SJSA1 (cell line): ENCODE measurements at places on chromosomes 5 and 9.

DNA sequence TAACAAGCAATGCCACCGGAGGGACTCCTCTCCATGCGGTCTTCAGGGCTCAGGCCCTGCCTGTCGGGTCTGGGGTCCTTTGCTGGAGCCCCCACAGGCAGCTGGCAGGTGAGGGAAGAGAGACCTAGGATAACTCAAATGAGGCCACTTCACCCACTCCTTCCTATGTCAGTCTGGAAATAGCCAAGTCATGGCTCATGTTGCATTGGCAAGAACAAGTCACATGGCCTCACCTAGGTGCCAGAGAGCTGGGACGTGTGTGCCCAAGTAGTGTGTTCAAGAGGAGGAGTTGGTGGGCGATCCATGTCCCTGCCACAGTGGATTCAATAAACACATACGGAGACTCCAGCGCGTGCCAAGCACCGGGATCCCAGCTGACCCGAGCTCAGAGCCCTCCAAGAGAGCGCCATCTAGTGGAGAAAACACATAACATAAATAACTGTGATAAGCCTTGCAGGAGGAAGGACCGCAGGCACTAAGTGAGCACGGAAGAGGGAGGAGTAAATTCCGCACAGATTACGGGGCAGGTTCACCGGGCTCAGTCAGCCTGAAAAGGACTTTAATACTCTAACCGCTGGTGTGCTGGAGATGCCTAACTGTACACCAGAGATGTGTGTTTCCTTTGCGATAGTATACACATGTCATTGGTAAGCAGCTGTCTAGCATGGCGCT is 580.8 kb downstream of the CCDC171 start:
- DNase-seq = peak; percentile 21

DNA sequence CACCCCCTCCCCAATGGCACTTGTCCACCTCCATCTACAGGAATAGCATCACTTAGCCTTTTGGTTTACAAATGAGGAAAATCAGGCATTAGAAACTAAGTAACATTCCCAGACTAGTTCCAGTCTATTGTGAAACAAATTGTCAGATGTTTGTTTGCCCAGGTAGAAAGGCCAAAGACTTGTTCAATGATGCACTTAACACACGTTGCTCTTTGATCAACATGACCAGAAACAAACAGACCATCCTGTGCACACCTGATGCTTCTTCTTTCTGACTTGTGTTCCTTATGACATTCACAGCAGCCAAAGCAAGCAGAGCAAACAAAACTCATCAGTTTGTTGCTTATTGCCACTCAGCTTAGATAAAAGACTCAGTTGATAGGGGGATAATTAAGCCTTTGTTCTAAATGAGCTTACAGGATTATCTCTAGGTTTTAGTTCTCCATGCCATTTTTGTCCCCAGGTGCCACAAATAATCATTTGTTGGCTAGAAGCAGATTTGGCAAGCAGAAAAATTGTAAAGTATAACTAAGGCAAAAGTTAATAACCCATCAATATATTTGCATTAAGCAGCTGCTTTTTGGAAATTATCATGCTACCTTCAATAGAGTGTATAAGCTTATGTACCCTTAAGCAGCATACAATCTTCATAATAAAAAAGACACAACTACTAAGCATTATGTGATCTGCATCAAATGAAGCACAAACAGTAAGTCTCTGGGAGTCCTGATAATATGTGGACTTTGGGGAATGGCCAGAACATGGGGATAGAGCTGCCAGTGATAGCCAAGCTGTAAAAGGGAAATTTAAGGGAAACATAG is 26.3 kb upstream of the FST start:
- no peak for DNase-seq

DNA sequence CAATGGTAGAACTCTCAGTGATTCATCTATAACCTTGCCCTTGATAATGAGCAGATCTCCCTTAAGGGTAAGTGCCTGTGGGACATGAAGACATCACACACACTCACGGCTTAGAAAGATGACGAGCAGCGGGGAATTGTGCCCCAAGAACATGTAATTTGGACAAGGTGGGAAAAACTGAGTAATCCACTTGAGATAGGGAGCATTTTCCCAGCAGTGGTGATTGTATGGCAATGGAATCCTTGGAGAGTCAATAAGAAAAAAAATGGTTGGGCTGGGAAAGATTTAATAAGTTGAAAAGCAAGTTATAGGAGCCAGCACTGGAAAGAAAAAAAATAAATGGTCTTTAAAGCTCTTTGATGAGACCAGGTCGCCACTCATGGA is 193.1 kb downstream of the GLIS3 start:
- no peak for DNase-seq

- DNase-seq = no peak
Observed at GRCh38 chr5:131265311-131265803, 1.5 kb downstream of the CDC42SE2 start.

- DNase-seq = no peak
Observed at GRCh38 chr5:88934439-88934838, 51.5 kb upstream of the MEF2C start.

- peak; percentile 92 for DNase-seq
Observed at GRCh38 chr5:5826911-5827310, 404.4 kb downstream of the ICE1 start.

- no peak for DNase-seq
Observed at GRCh38 chr9:113796646-113797426, 79.3 kb upstream of the ZNF618 start.

DNA sequence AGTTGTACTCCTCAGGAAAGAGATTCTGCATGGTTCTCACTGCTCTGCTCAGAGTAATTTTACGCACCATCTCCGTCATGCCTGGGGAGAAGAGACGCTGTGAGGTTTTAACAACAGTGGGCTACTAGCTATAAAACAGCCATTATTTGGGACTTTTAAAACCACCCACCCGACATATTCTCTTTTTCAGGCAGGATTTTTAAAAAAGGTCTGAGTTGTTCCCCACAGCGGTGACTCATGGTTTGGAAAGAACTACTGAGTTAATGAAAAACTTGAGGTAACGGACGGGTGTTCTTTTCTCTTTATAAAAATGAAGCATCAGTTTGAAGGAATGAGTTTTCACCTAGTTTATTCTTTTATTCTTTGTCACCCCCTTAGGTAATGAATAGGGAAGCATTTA is 61.3 kb downstream of the TTLL11 start:
- no peak for DNase-seq

DNA sequence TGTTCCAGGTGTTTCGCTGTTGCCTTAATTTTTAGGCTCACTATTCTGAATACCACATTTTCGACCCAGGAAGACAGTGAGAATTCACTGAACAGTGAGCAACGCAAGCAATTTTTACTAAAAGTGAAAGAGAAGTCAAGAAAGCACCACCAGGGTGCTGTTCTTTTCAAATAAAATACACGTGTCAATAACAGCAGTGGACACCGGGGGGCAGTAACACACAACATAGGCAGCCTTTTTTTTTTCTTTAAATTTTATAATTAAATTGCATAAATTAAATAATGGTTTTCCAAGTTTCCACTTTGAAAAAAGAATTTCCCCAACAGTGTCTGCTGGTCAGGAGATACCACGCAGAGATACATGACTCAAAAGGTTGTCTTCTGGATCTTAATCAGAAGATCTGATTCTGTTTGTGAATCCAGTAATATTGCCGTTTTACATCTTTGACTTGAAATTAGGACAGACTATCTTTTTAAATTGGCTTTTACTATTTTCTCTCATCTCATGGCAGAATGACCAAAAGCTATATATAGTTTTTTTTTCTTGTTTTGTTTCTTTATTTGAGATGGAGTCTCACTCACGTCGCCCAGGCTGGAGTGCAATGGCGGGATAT is 47.1 kb upstream of the SH3GL2 start:
- no peak for DNase-seq

- no peak for DNase-seq
Observed at GRCh38 chr5:366541-367357, 45.2 kb downstream of the AHRR start.

DNA sequence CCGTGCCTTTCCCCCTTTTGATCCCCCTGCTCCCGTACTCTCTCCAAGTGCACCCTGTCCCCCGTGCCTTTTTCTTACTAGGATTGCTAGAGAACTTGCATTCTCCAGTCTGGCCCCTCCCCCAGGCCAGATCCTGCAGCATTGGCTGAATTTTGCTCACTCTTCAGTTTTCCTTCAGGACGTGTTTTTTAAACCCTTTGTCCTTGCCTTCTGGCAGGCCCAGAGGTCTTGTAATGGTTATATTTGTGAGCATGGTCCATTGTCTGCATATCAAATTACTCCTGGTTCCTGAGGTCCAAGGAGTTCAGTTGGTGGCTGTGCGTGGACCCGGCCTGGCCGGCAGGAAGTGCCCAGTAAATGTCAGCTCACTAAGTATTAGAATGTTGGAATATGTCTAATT is 606 bp downstream of the TBC1D13 start:
- DNase-seq = no peak

GRCh38 chr5:1105350-1106265 is 6.3 kb downstream of the SLC12A7 start:
- no peak for DNase-seq

GRCh38 chr9:132768932-132769905 is 99.0 kb downstream of the GTF3C4 start:
- DNase-seq = peak; percentile 49

- DNase-seq = no peak
Observed at GRCh38 chr9:112866662-112867274, 23.9 kb downstream of the SLC46A2 start.

DNA sequence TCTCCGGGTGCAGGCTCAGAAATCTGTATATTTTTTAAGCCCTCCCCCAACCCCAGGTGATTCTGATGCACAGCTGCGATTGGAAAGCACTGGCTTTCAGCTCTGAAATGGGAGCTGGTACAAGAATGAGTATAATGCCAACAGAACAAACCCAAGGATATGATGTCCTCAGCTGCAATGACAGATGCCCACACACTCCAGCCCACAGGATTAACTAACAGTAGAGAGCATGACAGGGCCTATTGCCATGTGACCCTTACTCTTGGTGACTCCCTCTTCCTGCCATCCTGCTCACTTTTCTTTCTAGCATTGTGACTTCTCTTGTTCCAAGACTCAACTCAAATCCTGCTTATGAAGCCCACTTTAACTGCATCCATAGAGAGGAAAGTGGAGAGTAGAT is 174.5 kb downstream of the FGF18 start:
- DNase-seq = no peak

DNA sequence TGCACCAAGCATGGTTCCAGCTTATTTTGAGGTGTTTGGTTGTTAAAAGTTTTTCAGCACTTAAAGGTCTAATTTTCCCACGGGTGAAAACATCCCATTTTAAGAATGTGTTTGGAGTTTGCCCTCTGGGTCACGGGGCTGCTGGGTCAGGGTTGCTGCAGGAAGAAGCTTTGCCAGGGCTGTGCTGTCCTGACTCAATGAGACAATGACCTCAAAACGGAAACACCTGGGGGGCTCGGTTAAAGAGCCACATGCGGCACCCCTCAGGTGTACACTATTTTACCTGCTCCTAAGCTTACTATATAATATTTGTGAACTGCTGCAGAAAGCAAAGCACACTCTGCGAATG is 27.6 kb downstream of the UBE2QL1 start:
- no peak for DNase-seq

DNA sequence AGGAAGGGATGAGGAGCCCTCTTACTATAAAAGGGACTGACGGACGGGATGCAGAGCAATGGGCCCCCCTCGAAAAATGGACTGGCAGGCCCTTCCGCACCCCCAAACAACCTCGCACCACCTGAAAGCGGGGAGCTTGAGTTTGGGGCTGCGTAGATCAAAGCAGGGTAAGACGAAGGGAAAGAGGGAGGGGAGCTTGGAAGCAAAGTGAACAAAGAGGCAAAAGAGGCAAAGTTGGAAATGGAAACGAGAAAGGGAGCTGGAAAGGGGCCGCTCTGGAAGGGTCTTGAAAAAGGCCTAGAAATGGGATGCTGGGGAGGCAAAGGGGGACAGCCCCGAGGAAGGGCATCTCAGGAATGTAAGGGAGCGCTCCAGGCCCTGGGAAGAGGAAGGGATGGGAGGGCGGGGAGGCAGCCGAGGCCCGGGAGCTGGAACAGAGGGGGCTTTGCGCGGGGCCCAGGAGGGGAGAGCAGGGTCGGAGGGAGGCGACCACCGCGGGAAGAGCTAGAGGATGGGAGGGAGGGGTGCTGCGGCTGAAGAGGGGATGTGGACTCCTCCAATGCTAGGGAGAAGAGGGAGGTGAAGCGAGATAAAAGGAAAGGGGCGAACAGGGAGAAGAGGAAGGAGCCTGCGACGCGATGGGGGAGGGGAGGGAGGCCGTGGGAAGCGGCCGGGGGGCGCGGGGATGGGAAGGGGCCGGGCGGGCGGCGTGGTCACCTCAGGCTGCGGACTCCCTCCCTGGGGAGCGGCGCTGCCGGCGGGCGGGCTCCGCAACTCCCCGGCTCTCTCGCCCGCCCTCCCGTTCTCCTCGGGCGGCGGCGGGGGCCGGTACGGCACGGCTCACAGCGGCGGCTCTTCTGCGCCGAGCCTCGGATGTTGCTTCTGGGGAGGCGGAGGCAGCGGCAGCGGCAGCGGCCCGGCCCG is 577 bp downstream of the RNF145 start:
- peak; percentile 61 for DNase-seq

- DNase-seq = no peak
Observed at GRCh38 chr9:130119519-130120298, 52.5 kb upstream of the NCS1 start.

DNA sequence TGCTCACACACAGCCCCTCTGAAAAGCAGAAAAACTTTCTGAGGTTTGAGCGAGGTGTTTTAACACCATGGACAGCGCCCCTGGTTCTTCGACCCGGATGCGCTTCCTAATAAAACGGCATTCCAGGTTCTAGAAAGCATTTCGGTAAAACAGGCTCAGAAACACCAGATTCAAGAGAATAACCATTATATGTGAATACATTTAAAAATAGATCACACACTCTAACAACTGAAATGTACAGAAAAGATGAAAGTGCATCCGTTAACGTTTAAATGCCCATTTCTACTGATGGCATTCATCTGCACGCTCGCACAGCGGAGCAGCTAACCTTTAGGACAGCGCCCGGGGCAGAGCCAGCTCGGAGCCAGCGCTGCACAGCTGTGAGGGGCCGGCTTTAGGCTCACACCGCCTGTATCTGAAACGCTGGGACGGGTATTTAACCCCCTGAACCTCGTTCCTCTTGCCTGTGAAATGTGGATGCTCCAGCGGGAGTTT is 26.3 kb upstream of the TENT4A start:
- DNase-seq = peak; percentile 49

DNA sequence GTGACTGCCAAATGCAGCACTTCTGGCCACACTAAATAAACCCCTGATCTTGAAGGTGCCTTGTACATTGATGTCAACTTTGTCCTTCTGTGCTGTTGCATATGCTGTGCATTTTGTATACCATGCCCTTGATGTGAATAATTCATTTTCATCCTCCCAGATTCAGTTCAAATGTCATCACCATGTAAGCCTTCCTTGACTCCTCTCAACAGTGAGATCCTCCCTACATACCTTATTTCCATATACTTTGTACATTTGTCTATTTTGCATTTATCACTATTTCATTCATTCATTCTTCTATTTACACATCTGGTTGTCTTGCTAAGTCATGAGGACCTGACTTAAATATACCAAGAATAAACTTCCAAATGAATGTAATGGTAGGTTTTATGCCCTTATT is 273.2 kb upstream of the EFNA5 start:
- no peak for DNase-seq
